Pericardium fibroblast (primary cell): ENCODE measurements at places on chromosomes 7 and 10. TPM values are rescaled to one million over a fixed set of nuclear protein-coding genes. Genes with fewer than 3 reads are reported as not detected.

The TMEM196 gene
- 0.34 and 1.5 TPM in 2 replicates for total RNA-seq

The SPRN gene
- total RNA-seq, result 0.77 and 2.1 TPM in 2 replicates

The TMEM236 gene
- under 0.01 TPM in 1 of 2 replicates, not detected in the other for total RNA-seq

The GPR85 gene
- total RNA-seq, result 0.35 and 7.6 TPM in 2 replicates

The SEMA4G gene
- 1.4 and 2.3 TPM in 2 replicates for total RNA-seq

The H2AZ2 gene
- total RNA-seq, result 51.5 and 98.6 TPM in 2 replicates

The GPC2 gene
- total RNA-seq, result 0.23 and 5.0 TPM in 2 replicates

The SPDYE1 gene
- not detected in 2 replicates for total RNA-seq
